ENCODE measurements at places on chromosomes 2 and 18. TPM values are rescaled to one million over a fixed set of nuclear protein-coding genes. Genes with fewer than 3 reads are reported as not detected.

DNA sequence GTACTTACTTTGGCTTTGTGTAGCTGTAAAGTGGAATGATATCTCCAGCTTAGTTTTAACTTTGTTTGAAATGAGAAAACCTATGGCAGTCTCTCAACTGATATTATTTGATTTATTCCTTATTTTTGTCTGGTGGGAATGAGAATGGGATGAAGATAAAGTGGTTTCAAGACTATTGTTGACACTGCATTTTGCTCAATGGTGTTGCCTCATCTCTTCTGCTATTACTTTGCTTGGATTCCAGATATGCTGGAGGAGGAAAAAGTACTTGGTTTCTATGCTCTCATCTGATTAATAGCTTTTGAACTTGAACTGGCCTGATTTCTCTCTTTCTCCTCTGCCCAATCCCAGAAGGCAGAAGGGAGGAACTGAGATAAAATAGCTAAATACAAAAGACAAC, 198.2 kb downstream of the CTNNA2 start:
- H3K36me3 ChIP-seq: no peaks in the 10 kb centered on the region
- DNase-seq: no peak
- no peaks in the 10 kb centered on the region for H3K27me3 ChIP-seq

DNA sequence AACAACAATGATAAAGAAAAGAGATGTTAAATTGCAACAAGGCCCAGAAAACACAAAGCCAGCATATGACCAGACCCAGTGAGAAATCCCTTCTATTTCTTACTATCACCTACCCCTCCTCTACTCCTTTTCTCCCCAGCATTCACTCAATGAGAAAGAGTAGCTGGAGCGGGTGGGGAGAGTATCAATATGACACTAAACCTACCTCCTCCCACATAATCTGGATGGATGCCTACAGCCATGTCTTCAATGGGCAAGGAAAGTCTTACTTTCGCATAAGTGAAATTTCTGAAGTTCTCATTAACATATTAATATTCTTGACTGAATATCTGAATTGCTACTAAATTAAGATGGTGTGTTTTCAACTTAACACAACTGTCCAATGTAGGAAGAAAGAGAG, 78.2 kb downstream of the AFF3 start:
- no peak overlapping the region for H3K4me3 ChIP-seq
- H3K27ac ChIP-seq: no peak overlapping the region
- H3K36me3 ChIP-seq: no peaks in the 10 kb centered on the region
- DNase-seq: no peak

- no peak overlapping the region for H3K27ac ChIP-seq
- H3K36me3 ChIP-seq: no peaks in the 10 kb centered on the region
- no peaks in the 10 kb centered on the region for H3K4me1 ChIP-seq
- no peak for DNase-seq
Measured at GRCh38 chr2:74690571-74690970, 36.5 kb downstream of the SEMA4F start.

GRCh38 chr2:18136881-18137475, 258.5 kb downstream of the KCNS3 start:
- H3K27me3 ChIP-seq: no peaks in the 10 kb centered on the region
- no peaks in the 10 kb centered on the region for H3K36me3 ChIP-seq
- DNase-seq: no peak
- H3K27ac ChIP-seq: no peak overlapping the region

DNA sequence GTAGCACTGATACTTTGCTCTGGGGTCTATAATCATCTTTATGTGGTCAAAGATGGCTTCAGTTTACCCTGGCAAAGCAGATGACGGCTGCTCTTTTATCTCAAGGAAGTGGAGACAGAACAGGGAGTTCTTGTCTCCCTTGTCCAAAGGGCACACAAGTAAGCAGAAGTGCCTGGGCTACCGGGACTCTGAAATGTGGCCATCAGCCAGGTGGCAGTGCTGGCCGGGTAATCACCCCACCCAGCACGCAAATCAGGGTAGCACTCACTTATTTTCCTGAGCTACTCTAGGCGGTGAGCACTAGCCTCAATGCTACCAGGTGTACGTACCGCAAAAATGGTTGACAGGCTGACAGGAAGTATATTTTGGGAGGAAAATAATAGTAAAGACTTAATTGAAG, 119.7 kb upstream of the ETAA1 start:
- no peaks in the 10 kb centered on the region for H3K27me3 ChIP-seq
- H3K4me3 ChIP-seq: no peak overlapping the region

DNA sequence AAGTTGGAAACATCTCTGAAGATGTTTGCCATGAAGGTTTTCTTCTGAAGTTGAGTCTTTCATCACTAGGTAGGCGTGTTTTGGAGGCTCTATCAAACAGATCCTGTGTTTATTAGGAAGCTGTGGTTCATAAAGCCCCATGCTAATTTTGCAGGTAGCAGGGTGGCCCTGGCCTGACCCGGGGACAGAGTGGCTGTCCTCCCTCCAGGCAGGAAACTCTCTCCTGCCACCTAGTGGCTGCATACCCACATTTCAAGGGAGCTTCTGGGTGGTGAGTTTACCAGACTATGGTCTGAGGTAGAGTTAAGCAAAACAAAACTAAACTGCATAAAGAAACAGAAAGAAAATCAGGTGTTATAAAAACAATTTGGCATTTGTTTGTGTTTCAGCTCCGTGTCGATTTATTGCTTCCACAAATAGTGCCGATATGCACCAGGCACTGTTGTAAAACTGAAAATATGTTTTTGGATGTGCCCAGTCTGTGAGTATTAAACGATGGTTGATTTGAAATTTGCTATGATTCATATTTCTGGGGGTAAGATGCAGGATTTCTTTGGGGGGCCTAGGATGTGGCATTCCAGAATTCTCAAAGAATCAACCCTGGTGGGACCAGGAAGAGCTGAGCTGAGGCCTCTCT, 26.0 kb upstream of the IL37 start:
- no peaks in the 10 kb centered on the region for H3K4me1 ChIP-seq
- no peak overlapping the region for H3K27ac ChIP-seq
- no peaks in the 10 kb centered on the region for H3K36me3 ChIP-seq
- DNase-seq: no peak

DNA sequence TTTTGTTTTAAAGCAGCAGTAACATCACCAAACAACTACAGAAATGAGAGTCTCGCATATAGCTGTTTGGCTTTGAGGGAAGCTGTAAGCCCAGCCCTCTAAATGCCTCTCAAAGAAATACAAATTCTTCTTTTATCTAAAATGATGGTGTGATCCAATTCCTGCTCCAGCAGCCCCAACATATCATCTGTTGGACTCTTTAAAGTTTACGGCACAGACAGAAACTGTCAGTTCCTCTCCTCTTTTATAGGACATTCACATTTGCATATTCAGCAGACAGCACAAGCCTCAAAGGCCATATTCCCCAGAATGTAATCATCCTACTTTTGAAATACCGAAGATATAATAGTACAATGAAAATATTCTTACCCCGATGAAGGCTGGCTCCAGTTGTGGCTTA, 216.9 kb upstream of the REV1 start:
- DNase-seq: no peak
- H3K36me3 ChIP-seq: no peaks in the 10 kb centered on the region
- H3K4me3 ChIP-seq: no peak overlapping the region
- no peaks in the 10 kb centered on the region for H3K27me3 ChIP-seq
- H3K27ac ChIP-seq: no peak overlapping the region

DNA sequence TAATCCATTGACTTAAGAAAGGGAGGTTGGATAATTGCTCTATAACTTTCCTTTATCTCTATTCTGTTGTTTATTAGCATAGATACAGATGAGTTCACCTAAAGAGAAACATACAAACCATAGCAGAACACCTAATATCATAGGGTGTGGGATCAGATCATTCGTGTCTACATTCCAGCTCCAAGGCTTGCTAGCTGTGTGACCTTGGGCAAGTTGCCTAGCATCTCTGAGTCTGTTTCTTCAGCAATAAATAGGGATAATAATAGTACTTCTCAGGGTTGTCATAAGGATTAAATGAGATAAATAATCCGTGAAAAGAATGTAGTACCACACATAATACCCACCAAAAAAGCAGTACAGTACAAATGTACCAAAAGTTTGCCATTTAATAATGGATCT, 126.2 kb downstream of the PLB1 start:
- H3K27ac ChIP-seq: peak overlapping the region; percentile 31
- no peaks in the 10 kb centered on the region for H3K36me3 ChIP-seq
- H3K4me3 ChIP-seq: no peak overlapping the region
- H3K27me3 ChIP-seq: no peaks in the 10 kb centered on the region
- no peak for DNase-seq
- H3K4me1 ChIP-seq: peaks cover 23% of the 10 kb centered on the region

DNA sequence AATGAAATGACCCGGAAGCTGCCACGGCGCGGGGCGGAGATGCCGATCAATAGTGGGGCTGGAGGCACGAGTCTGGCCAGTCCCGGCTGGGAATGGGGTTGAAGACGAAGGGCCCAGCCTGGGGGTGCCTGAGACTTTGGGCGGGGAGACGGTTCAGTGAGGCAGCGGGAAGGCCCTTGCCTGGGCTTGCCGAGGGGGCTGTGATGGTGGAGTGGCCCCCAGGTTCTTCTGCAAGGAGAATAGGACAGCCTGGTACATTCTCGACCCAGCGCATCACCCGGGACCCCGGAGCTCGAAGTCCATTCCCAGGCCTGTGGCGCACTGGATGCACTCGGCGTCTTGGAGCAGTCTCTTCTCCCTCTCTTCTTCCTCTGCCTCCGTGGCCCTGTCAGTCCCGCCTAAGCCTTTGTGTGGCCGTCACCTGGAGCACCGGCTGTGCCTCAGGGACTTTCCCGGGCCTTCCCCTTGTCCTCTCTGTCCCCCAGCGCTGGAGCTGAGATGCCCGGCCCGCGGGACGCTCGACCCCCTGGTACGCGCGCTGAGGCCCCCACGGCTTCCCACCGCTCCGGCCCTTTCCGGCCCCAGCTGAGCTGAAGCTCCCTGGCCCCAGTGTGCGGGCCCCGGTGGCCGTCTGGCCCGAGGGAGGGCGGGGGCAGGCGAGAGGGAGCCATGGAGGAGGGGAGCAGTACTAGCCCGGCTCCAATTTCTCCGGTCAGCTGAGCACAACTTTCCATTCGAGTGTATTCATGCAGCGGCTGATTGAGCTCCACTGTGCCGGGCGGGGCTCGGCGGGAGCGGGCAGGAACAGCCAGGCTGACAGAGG, 8.0 kb downstream of the SIX3 start:
- H3K27me3 ChIP-seq: no peaks in the 10 kb centered on the region
- H3K36me3 ChIP-seq: no peaks in the 10 kb centered on the region
- DNase-seq: no peak
- H3K4me1 ChIP-seq: peaks cover 7% of the 10 kb centered on the region

DNA sequence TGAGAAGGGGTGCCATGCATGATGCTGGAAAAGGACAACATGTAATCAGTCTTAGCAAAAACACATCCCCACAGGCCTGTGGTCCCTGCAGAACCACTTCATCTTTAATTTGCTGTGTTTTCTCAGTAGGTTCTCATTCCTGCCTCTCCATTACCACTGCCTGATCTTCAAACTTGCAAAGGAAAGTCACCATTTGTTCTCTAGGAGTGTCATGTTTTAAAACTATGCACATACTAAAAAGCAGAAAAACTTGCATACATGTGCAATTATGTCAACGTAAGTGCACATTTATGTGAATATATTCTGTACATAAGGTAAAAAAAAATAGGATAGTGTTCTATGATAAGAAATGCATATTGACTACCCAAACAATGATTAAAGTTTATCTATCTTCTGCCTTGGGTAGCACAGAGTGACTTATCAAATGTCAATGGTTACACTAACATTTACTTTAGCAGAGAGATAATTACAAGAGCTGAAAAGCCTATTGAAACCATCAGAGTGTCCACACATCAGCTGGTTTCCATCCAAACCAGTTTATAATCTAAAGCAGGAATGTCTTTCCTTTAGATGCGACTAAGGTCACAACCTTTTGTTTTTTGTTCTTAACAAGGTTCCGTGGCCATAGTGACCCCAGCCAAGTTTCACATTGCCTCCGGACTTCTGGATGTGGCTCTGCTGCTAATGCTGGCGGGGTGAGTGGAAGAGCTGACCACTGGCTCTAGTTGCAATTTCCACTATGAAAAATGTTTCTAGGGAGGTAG, 58.7 kb upstream of the RMDN2 start:
- H3K27ac ChIP-seq: no peak overlapping the region
- DNase-seq: no peak
- no peak overlapping the region for H3K4me3 ChIP-seq
- H3K4me1 ChIP-seq: peaks cover 2% of the 10 kb centered on the region
- no peaks in the 10 kb centered on the region for H3K36me3 ChIP-seq
- H3K27me3 ChIP-seq: no peaks in the 10 kb centered on the region

DNA sequence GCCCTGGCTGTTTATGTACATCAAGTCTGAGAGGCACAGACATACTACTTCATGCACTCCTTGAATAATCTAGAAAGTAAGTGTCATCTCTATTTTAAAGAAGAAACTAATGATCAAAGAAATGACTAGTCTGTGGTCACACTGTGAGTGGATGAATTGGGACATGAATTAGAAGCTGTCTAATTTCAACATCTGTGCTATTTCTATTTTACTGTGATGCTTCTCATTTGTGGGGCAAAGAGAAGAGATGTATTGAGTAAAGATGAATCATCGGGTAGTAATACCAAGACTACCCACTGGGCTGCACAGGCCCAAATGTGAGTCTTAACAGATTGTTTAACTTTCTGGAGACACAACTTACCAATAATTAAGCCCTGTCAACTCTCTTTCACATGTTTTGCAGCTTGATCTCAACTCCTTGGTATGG, 42.4 kb upstream of the MTIF2 start:
- no peaks in the 10 kb centered on the region for H3K36me3 ChIP-seq
- H3K27ac ChIP-seq: no peak overlapping the region
- H3K27me3 ChIP-seq: no peaks in the 10 kb centered on the region
- DNase-seq: no peak

DNA sequence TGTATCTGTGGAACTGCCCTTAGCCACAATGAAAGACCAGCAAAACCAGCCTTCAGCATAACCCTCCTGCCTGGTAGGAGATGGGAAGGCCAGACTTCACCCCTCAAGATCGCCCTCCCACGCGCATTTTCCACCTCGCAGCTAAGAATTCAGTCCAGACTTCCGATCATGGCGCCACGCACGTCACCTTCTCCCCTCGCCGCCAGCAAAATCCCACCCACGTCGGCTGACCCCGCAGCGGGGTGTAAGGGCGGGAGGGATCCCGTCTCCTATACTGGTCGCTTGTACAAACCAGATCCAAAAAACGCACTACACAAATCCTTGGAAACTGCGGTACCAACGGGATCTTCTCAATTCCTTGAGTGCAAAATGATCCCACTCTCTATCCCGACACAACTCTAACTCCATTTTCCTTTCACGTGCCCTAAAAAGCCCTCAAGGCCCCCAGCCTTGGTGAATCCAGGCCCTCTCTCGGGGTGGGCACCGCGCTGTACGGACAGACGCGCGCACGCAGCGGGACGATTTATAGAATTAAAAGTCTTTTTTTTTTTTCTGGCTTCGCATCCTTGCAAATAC, 1.0 kb upstream of the BMPR2 start:
- peak overlapping the region; percentile 89 for H3K27ac ChIP-seq
- H3K36me3 ChIP-seq: no peaks in the 10 kb centered on the region
- no peaks in the 10 kb centered on the region for H3K27me3 ChIP-seq
- H3K4me1 ChIP-seq: peaks cover 3% of the 10 kb centered on the region
- peak; percentile 63 for DNase-seq

The RESP18 gene
- not detected for total RNA-seq

The CCDC178 gene
- total RNA-seq: 3.2 TPM

The ZAP70 gene
- 0.66 TPM for total RNA-seq
